Posterior cingulate gyrus (tissue), 11 donors: ENCODE measurements at places on chromosomes 16 and 17.

- DNase-seq, result no peak
These were observed 15.9 kb downstream of the VEZF1 start for GRCh38 chr17:57972151-57972550.

- DNase-seq, result no peak
These were observed 24.5 kb downstream of the TBX2 start for GRCh38 chr17:61423967-61424649.

DNA sequence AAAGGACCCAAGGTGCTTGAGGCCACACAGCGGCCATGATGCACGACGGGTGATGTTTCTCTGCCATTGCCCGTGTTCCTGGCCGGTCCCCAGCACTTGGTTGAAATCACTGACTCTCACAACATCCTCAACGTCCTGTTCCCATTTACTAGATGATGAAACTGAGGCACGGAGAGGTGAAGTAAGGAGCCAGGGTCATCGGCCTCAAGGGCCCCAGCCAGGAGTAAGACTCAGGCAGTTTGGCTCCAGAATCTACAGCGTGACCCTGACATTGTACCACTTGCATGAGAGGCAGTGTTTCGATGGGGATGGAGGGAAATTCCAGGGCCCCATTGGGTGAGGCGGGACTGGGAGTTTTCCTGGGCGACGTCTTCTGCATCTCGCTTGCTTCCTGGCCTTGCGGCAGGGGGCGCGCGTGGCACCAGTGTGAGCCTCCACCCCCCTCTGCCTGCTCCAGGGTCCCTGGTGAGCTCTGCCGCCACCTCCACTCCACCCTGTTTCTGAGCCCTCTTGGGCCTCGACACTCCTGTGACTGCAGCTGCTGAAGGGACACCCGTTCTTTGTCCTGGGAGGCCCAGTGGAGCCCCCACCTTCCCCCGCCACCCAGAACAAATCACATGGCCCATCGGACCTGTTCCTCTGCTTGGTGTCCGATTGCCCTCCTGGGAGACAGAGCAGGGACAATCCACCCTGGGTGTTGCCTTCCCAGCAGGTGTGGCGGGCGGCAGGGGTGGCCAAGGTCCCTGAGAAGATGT, 133.0 kb upstream of the GSE1 start:
- DNase-seq, result no peak

DNA sequence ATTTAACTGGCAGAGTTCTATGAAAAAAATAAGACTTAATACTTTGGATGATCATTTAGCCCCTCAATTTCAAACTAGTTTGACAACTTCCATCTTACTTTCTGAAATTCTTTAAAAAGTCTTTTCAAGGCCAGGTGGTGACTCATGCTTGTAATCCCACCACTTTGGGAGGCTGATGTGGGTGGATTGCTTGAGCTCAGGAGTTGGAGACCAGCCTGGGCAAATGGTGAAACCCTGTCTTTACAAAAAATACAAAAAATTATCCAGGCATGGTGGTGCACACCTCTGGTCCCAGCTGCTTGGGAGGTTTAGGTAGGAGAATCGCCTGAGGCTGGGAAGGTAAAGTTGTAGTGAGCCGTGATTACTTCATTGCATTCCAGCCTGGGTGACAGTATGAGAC, 154.4 kb downstream of the TANC2 start:
- DNase-seq, result no peak

- no peak for DNase-seq
These were observed 7.4 kb upstream of the EEF2K start for GRCh38 chr16:22198547-22199293.

GRCh38 chr16:85350973-85351372, 238.7 kb upstream of the CIBAR2 start:
- DNase-seq, result peak; percentile 88

DNA sequence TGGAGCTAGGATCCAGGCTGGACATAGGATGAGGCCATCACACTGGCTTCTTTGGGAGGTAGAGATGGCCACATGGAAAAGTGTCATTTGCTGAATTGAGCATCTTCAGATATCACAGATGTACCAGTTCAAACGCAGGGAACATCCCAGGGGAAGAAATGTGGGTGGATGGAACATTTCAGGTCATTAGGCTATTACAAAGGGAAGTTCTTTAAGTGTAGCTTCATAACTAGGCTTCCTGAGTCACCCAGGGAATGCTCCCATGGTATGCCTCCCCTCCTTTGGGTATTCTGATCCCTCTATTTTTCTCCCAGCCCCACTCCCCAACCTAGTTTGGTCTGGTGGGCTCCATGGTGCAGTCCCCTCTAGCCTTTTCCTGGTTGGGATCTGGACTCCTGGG, 69.8 kb upstream of the IRX3 start:
- no peak for DNase-seq

- DNase-seq, result no peak
These were observed 35.8 kb downstream of the CACNG3 start for GRCh38 chr16:24291932-24292331.

DNA sequence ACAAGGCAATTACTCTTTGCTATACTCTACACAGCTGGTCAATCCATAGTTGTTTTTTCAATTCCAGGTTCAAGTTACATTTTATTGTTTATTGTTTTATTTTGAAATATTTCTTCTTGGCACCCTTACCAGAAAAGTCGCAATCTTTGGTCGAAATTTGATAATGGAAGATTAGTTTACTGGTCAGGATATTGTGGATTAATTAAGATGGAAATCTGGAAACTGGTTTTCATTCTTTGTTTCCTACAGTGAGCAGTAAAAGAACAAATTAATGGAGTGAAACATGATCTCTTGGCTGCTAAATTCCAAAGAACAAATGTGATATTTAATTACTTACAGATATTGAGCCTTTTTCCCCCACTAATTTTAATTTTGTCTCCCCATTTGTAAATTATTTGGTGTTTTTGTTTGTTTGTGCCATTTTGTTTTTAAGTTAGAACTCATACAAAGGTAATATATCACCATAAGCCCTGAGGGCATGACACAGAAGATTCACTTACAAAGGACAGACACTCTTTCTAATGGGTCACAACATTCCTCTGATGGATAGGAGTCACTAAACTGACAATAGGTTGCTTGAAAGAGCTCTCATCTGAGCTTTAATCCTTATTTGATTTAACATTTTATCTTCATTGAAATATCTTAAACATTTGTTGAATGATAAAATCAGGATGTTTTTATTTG, 700.2 kb downstream of the KCNJ2 start:
- no peak for DNase-seq
